T-helper 2 cell (primary cell): ENCODE measurements at places on chromosomes 2 and 18.
A peak's percentile ranks its signal among the peaks of the same experiment; 100 is the strongest.

DNA sequence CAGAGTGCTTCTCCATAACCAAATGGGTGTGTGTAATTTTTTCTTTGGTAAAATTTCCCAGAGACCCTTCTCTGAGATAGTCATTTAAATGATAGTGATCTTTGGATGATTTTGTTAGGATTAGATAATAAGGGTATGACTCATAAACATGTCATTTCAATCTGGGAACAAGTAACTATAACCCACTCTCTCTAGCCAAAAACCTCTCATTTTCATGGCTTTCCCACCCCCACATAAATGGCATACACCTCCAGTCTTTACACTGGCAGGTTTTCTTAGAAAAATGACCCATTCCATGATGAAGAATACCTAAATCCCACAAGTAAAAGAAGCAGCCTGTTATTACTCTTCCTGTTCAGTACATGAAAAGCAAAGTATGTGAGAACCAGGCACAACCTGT is 572.0 kb upstream of the ZEB2 start:
- no peak for DNase-seq

DNA sequence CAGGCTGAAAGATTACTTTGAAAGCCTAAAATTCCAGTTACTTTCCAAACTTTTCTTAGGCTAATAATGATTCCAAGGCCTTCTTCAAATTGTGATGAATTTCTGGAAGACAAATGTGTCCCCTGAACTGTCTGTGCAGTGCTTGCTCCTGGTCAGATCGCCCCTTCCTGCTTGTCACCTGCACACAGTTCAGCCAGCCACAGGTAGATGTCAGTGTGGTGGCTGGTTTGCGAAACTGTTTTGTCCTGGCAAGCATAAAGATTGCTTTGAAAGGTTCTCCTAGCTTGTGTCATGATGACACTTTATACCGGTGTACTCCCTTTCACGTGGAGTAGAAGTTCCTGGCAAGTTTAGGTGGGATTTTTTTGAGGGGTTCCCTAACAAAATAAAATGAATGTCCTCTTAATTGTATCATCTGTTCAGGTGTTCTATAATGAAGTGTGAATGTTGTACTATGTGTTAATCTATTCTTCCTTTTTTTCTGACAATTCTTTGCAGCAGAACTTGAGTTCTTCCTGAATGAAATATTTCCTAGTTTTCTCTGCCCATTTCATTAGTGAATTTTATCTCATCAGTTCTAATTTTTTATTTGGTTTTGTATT is 298.8 kb downstream of the ZNF407 start:
- peak; percentile 13 for DNase-seq

DNA sequence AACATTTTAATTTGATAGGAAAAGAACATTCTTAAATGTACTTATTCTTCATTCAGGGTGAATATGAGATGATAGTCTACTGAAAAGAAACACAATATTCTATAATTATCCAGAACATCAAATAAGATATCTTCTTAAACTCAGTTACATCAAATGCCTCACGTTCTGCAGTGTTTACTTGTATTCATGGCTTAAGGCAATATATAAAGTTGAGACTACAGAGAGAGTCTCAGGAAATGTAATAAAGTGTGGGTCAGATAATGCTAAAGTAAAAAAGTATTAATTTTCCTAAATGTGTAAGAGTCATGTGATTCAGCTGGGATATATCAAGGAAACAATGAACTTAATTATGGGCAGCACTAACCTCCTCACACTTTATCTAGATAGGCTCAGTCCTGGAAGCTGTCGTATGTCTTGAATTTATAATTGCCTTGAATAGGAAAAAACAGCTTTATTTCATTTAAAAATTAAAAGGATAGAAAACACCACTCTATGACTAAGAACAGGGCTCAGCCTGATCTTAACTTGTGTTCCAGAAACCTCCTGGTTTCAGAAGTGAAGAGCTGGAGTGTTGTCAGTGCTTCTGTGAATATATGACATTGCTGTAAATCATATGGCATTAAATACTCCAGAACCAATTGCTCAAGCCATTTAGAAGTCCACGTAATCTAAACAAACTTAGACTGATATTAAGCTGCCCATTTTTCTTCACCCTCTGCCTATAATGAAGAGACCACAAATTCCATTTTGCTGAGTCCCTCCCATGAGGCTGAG is 240.2 kb downstream of the FSIP2 start:
- no peak for DNase-seq

- no peak for DNase-seq
Measured at GRCh38 chr2:26859622-26860021, 11.7 kb downstream of the DPYSL5 start.

DNA sequence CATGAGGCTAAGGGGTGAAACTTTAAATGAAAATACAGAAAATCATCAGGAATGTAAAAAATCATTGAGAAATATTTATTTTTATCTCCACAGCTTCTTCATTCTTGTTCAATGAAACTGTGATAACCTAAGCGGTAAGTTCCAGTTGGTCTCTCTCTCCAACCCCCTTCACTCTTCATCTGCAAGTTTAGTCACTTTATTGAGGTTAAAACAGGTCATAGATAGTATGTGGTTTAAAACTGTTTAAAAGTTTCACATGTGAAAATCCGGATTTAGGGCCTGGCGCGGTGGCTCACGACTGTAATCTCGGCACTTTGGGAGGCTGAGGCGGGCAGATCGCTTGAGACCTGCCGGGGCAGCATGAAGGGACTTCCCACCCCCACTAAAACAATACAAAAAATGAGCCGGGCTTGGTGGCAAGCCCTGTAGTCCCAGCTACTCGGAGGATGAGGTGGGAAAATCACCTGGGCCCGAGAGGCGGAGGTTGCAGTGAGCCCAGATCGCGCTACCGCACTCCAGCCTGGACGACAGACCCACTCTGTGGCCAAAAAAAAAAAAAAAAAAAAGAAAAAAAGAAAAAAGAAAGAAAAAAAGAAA is 1.6 kb upstream of the PHLPP1 start:
- no peak for DNase-seq

DNA sequence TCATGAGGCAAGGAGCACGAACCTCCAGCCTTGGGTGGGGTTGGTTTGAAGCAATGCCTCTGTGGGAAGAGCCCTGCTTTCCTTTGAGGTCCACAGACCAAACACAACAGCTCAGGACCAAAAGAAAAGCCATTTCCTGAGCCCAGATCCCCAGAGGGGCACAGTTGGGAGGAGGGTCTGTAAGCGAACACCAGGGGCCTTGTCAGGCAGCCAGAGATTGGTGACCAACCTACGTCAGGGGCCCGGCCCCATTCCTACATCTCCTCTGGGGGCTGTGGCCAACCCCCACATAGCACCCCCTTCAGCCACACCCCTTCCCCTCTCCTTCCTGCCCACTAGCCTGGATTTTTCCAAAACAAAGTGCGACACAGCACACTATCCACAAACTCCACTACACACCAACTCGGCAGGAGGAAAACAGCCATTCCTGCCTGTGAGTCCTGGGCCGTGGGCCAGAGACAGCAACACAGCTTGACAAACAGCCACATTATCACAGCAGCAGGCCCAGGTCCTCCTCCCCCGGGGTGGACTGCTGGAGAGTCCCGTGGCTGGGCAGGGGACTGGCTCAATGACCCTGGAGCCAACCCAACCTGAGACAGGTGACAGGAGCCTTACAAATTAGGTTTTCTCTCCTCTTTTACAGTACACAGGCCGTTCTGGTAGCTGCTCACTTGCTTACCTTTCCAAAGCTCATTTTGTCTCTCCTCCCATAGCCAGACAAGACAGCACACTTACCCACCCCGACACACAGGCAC is 98.8 kb downstream of the TNS1 start:
- DNase-seq, result no peak

DNA sequence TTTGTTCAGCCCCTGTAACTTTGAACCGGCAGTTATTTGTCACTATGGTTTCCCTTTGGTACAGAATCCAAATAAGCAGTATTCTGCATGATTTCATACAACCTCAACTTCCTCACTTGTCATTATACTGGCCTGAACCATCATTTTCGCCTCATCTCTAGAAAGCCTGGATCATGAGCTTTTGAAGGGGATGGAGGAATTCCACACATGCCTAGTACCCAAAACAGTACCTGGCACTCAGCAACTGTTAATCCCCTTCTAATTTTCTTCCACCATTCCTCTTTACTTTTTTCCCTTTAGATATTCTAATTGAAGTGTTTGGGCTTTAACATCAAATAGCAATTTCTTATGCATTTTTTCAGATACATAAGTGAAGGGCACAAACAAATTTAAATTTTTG is 1574.4 kb upstream of the NXPH2 start:
- DNase-seq, result no peak

DNA sequence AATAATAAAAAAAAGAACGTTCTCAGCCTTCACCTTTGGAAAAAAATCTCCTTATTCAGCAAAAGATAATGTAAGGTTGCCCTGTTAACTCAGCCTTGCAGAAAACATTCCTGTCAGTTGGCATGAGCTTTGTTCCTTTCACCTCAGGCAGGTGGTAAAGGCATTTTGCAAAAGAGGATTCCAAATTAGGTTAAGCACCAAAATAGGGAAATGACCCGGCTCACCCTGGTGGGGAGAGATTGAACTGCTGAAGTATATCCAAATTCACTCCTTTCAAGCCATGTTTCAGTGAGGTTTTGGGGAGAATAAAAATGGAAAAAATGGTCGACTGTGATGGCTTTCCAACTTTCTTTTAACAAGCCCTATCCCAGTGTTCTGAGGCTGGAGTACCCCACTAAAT is 1988.8 kb upstream of the PIK3C3 start:
- DNase-seq, result no peak

DNA sequence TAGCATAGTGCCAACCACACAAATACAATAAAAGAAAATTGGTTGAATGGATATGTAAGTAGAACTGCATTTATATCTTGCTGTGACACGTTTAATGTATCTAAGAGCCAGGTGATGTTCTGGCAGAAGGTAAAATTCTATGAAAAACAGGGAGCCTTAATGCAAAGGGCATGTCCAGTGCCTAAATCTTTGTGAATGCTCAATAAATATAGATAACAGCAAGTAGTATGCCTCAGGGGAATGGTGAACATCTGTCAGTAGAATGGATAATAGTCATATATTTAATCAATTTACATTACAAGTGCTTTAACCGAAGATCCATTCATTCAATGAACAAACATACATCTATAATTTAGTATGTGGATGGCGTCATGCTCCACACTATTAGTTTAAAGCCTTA is 43.7 kb upstream of the NYAP2 start:
- DNase-seq, result no peak

- DNase-seq, result no peak
Measured at GRCh38 chr2:241975593-241976284, 106.2 kb downstream of the RTP5 start.
